ENCODE measurements at places on chromosomes 11 and 22.

- DNase-seq = no peak
Observed at GRCh38 chr11:120766318-120766717, 254.8 kb downstream of the GRIK4 start.

GRCh38 chr11:33669598-33670249 lies 30.9 kb downstream of the C11orf91 start:
- no peak for DNase-seq

- peak; percentile 21 for DNase-seq
Observed at GRCh38 chr11:76918941-76919386, 58.2 kb downstream of the ACER3 start.

DNA sequence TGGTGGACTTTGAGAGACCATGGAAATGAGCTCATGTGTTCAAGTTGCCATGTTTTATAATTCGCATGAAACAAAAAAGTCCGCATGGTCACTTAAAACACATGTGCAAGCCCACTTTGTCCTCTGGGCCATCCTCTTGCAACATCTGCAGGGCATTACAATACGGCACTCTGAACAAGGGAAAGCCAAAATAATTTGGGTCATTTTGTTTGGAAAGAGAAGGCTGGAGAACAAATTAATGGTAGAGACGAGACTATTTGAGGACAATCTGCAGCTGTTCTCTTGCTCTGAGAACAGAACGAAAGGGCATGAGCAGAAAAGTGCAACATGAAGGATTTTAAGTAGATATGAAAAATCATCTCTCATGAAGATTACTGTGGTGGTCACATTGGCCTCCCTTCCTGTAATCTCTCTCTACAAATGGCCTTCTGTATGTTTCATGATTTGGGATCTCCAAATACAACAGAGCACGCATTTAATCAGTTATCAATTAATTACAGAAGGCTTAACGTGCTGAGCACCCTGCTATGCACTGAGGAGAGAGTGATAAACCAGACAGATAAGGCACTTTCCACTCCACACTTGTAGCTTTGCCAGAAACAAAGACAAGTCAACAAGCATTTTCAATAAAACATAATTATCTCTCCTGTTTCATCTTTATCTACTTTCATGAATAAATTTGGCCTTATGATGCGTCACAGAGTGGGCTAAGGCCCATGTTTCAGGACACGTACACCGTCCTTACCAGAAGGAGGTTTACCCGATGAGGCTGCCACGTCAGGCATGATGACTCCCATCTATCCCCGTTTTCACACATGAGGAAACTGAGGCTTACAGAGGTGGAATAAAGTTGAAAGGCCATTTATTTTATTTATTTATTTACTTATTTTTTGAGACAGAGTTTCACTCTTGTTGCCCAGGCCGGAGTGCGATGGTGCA lies 384.1 kb downstream of the LARGE1 start:
- DNase-seq = no peak

DNA sequence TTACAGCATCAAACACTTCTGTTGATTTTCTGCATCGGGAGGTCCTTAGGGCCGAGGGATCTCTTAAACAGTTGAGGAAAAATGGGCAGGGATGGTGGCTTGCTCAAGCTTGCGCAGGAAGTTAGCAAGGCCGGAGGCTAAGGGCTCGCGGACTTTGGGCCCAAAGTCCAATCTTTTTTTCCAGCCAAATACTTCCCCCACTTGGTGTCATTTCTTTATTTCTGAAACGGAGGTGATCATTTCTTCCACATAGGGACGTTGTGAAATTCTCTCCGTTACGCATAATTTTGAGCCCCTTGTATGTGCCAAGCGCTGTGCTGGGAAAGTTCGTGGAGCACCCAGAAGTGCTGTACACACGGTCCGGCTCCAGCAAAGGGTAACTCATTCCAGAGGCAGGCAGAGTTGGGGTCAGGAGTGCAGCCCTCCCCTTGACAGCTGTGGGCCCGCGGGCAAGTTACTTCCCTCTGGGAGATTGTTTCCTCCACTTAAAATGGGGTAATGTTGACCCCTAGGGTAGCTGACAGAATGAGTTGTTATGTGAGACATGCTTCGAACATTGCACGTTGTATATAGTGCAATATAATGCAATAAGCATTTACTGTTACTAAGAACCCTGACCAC lies 809 bp downstream of the MIEF1 start:
- no peak for DNase-seq

DNA sequence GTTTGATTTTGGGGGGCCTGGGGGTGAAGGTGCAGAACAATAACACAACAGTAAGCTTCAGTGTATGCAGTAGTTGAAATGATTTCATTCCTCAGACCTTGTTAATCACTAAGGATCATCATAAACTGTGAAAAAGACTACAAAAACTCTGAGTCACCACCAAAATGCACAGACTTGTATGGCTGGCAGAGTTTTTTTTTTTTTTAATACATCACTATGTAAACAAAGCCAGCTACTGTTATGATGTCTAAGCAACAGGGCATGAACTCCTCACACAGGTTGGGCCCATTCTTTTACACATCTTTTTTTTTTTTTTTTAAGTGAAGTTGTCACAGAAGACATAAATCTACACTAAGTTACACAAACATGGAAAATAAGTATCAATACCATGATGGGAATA lies 311.9 kb downstream of the GUCY1A2 start:
- DNase-seq = no peak

DNA sequence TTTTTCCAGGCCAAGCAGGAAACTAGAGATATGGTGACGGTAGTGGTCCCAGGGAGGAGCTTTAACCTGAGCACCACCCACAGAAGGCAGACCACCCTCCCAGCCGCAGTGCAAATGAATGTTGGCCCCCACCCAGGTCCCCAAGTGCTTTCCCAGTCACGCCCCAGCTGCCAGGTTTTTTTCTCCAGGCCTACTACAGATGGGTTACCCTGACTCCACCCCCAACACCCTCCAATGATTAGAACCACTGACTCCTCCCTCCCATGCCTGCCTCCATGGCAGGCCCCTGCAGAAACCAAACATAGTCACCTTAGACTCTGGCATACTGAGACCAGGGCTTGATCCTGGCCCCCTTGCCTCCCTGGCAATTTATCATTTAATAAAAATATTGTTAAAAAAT lies 58.7 kb upstream of the CHST1 start:
- DNase-seq = no peak

- DNase-seq = no peak
Observed at GRCh38 chr11:77250881-77251640, 50.4 kb downstream of the GDPD4 start.

- no peak for DNase-seq
Observed at GRCh38 chr11:47626234-47626633, 16.1 kb downstream of the MTCH2 start.

DNA sequence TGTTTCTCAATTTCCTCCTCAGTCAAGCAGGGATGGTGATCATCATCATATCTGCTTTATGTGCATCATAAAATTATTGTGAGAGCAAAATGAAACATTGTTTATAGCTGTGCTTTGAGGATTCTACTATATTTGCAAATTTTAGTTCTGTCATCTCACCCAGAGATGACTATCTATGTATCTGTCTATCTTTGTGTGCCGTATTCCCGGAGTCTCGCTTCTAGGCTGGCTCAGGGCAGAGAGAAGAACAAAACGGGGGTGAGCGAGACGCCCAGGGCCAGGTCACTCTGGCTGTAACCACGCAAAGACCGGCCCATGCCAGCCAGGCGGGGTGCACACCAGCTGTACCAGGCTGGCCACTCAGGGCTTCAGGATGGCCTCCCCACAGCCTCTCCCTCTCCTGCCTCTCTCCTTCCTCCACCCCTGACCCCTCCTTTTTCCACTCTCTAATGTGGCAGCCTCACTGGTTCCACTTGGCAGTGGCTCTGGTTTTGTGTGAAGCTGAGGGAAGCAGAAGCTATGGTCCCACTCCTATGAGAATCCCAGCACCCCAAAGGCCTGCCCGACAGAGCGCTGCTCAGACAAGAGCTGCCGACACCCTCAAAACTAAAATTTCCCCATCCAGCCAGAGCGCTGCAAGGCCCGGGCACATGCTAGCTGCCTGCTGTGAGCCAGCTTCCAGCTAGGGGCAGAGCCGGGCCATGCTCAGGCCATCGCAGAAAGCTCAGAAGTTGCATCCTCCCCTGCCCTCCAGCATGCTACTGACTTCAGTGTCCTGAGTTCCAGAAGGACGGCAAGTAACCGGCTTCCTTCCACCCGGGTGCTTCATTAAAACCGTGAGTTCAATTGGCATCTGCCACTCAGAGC lies 139.5 kb upstream of the TBCEL start:
- no peak for DNase-seq

DNA sequence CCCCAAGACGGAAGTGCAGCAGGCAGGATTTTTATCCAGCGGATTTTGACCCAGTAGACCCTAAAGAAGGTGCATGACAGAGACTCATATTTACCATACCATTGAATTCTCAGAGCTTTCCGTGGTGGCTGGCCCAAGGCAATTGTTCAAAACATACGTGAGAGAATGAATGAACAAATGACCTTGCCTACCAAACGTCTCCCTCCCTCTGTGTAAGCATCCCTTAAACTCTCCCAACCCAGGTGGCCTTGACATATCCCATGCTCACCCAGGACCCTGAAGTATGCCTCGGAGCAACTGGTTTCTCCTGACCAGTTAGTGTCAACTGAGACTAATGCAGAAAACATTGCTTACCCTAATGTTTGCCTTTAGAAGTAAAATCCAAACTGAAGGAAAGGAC lies 154.9 kb downstream of the TEAD1 start:
- no peak for DNase-seq

- DNase-seq = no peak
Observed at GRCh38 chr11:99911116-99911515, 776.0 kb upstream of the ARHGAP42 start.

GRCh38 chr22:17370026-17370765 lies 936 bp downstream of the CECR2 start:
- DNase-seq = no peak
